AG09309 (cell line): ENCODE measurements at places on chromosomes 1 and 21.

GRCh38 chr1:204376465-204376864 is 16.7 kb upstream of the PLEKHA6 start:
- no peak for DNase-seq

- DNase-seq: peak; percentile 97
Measured at GRCh38 chr1:85584264-85584781, 3.8 kb downstream of the CCN1 start.

DNA sequence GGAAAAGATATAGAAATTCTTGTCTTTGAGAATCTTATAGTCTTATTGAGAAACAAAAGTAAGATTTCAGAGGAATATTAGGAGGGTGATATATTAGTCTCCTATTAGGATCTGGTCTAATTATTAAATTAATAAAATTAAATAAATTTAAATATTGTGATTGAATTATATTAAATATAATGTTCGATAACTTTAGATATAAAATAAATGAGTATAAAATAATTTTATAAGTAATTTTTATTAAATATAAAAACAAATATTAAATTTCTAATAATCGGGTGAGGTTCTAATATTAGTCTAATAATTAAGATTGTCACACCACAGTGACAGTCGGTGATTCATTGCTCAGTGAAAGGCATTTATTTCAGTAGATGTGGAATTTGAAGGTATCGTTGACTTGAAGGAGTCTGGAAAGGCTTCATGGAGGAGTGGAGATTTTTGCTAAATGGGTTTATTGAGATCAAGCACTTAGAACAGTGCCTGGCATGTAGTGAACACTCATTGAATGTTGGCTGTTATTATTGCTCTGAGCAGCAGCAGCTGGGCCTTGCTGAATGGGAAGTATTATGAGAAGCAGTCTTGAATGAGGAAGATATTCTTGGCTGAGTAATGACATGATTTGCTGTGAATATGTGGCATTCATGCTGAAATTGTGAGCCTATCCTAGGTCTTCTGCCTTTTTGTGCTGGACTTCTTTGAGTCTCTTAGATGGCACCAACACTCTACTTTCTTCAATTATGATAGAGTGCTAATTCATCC is 74.6 kb downstream of the USP25 start:
- DNase-seq: no peak

GRCh38 chr1:192251735-192252134 is 65.1 kb upstream of the RGS21 start:
- DNase-seq: no peak

DNA sequence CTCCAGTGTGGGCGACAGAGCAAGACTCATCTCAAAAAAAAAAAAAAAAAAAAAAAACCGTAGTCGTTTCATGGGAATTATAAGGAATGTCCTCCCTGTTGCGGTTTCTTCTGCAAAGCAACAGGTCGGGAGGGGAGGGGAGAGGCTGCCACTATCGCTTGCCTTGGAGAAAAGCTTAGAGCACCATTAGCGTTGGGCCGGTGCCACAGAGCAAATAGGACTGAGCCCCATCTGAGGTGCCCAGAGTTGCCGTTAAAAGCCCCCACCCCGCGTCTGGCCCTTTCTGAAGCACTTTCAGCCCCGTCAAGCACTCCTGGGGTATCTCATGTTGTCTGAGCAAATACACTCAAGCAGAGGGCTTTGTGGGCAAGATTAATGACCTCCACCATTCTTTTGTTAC is 2.2 kb downstream of the RIPPLY3 start:
- DNase-seq: no peak

GRCh38 chr1:245971711-245972085 is 535.4 kb downstream of the SMYD3 start:
- no peak for DNase-seq

- no peak for DNase-seq
Measured at GRCh38 chr1:207935166-207935583, 24.2 kb upstream of the CD34 start.

GRCh38 chr1:26358411-26359384 is 4.8 kb upstream of the CRYBG2 start:
- no peak for DNase-seq

DNA sequence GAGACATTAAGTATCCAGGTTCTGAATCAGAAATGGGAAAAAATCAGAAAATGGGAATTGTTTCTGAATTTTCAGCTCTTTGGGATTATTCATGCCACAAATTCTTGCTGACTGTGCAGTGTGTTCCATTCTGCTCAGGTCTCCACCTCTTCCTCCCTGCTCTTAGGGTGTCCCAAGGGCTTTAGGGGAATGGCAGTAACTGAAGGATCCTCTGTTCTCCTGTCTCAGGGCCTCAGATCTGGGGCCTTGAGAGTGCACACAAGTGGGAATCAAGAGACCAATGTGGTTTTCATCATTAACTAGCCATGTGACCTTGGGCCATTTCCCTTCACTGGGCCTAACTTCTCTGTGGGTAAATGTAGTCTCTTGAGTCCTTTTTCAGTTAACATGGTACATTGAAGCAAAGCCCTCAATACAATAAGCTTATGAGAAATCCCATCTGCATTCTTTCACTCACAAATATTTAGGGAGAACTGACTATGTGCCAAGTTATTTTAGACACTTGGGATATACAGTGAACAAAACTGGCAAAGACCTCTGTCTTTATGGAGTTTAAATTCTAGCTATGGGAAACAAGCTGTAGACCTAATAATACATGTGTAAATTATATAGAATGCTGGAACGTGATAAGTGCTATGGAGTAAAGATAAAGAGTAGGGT is 75.7 kb upstream of the SPATA6 start:
- DNase-seq: no peak

DNA sequence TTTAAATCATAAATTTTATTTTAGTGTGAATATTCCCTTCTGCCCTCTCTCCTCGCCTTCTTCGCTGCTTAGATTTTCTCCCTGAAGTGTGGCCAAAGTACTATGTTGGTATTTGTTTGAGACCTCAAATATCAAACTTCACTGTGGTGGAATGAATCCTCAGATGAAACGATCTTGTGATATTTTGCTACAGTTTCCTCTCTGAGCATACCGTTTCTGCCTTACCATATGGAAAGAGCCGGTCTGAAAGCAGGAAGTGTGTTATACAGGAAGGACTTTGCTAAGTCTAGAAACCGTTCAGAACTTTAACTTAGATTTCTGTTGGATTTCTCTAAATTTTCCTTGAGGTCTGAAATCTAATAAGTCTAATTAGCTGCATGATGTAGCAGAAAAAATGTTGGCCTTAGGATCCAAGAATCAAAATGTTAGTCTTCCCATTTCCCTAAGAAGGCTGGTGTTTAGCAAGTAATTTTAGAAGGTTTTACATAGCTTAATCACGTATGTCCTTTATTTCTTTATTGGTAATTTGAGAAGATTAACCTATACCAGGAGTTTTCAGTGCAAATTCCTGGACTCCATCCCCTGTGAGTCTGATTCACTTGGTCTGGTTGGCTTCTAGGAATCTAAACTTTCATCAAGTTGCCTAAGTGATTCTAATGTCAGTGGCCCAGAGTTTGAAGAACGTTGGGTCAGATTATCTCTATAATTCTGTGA is 30.7 kb downstream of the SDCCAG8 start:
- no peak for DNase-seq

DNA sequence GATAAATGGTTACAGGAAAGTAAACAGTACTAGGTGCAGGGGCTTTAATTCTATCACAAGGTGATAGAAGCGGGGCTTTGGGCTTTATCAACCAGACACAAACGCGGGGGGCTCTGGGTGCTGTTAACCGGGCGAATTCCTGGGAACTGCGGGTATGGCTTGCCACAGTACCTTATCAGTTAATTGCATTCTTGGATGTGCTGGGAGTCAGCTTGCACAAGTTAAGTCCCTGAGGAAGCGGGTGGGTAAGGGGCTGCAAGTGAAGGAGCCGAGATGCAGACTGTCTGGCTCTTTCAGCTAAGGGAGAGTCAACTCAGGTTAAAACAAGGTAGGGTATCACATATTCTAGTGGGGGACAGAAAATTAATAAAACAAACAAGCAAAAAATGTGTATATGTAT is 661 bp downstream of the GBP4 start:
- no peak for DNase-seq

- DNase-seq: no peak
Measured at GRCh38 chr1:92831368-92831761, 475 bp upstream of the RPL5 start.

GRCh38 chr21:32641710-32642698 is 29.8 kb upstream of the CFAP298 start:
- no peak for DNase-seq

DNA sequence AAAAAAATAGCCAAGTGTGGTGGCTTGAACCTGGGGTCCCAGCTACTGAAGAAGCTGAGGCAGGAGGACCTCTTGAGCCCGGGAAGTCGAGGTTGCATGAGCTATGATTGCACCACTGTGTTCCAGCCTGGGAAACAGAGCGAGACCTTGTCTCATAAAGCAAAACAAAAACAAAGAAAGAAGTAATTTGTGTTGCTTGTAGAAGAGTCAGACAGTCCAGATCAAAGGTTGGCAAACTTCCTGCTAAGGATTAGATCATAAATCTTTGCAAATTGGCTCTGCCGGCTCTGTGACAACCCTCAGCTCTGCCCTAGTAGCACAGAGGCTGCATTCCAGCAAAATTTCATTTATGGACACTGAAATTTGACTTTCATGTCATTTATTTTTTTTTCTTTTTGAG is 19.0 kb upstream of the MFN2 start:
- DNase-seq: no peak

DNA sequence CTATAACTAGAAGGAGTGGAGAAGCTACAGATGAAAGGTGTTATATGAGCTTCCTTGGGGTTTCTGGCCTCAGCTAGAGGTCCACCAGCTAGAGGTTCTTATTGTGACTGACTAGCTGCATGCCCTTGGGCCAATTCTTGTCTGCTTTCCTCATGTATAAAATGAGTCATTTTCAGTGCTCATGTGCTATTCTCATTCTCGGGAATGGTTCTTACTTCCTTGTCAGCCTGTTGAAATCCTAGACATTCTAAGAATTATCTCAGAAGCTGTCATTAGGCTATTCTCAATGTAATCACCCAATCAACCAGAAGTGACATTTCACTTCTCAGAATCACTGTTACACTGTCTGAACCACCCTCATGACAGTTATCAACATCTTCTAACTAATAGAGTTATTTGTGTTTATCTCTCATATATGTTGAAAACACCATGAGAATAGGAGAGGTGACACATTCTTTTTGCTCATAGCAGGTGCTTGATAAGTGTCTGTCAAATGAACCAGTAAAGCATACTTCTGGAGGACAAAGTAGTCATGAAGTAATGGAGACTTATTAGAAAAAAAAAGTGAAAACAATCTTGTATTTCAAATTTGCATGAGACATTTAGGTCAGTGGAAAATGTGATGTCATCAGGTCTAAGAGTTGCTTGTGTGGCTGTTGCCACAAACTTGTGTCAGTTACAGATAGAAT is 122.8 kb upstream of the IVNS1ABP start:
- peak; percentile 70 for DNase-seq

DNA sequence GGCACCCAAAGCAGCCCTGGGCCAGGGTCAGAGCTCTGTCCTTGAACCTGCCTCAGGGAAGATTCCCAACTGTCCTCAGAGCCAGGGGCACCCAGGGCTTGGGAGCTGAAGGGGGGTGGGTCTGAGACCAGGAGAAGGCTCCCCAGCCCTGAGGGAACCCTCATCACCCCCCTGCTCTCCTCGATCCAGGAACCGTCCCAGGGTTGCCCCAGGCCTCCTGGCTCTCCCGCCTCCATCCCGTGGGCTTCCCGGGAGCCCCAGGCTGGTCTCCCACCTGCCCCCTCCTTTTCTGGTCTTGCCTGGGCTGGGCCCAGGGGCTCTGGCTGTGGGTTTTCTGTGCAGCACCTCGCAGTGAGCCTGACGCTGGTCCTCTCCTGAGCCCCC is 6.7 kb upstream of the SAMD11 start:
- no peak for DNase-seq

DNA sequence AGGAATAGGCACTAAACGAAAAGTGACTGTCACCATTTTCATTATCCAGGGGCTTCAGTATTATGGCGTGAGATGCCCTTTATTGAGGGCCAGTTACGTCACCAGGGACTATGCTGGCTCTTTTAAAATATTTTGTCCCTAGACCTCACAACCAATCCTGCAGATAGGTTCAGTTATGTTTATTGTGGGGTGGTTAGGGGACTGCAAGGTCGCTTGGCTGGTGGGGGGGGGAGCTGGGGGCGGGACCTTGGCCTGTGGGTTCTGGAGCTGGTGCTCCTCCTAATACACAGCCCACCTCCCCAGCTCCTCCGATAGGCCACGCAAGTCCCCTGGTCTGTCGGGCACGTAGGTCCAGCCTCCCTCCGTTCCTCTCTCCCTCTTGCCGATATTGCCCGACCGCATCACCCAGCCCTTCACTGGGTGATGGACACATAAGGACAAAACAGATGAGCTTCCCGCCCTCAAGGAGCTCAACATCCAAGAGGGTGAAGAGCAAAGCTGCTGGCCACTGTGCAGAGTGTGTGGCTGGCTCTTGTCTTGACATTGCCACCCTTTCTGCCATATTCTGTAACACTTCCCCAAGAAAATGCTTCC is 271.8 kb downstream of the MATN1 start:
- DNase-seq: no peak

- DNase-seq: peak; percentile 37
Measured at GRCh38 chr1:219555806-219556205, 57.1 kb downstream of the ZC3H11B start.

GRCh38 chr1:242431786-242432185 is 92.7 kb downstream of the PLD5 start:
- no peak for DNase-seq

- DNase-seq: no peak
Measured at GRCh38 chr1:83641206-83641658, 357.7 kb downstream of the TTLL7 start.

DNA sequence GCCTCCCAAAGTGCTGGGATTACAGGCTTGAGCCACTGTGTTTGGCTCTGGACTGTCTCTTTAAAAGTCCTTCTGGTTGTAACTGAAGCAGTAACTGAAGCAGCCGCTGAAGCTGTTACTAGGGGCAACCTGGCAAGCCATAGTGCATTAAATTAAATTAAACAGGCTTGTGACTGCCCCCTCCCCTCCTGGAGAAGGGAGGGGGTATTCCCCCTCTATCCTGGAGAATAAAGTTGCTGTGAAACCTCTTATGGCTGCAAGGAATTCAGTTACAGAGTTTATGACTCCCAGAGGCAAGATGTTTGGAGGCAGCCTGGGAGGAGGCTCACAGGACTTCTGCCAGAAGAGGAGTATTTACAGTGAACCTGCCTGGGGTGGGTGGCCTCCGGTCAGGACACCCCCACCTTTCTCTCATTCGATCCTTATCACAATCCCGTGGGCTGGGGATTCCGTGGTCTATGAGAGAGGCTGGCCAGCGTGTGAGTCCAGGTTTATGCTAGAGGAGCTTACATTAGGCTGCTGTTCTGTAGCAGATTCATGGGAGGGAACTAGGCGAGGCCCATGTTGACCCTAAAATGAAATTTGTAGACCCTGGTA is 8.3 kb downstream of the TTC22 start:
- no peak for DNase-seq

DNA sequence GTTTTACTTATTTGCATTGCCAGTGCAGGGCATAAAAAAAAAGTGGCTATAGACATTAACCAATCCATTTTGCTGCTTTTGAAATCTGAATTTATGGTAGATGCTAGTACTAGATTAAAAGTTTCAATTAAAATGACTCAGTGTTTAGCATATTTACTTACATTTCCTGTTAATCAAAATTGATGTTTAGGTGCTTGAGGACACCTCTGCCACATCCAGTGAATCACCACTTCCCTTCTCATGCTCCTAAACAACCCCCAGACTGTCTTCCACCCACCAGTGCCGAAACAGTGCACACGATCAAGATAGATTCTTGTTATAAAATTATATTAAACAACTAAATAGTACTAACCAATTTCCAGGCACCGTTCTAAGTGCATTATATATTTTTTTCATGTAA is 32.7 kb downstream of the HSD17B7 start:
- DNase-seq: no peak
